ENCODE measurements at places on chromosomes 12 and 14.
A peak's percentile ranks its signal among the peaks of the same experiment; 100 is the strongest.

DNA sequence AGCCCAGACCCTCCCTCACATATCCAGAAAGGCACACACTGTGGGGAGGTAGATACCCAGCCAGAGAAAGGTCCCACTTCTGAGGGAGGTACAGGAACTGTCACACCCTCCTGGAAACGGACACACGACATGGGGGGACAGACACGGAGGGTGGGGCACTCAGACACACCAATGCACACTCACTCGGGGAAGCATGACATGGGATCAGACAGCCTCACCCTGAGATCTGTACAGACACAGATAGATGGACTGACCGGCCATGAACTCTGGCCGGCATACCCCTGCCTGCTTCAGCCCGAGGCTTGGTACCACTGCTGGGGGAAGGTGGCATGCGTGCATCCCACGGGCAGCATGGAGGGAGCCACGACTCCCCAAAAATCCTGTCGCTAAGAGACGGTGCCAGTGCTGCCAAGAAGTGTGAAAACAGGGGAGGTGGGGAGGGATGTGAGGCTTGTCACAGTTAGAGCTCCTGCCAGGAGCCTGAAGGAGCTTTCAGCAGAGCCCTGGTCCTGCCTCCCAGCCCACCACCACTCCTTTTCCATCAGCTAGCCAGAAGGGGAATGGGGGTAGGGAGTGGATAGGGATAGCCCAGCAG, 571 bp downstream of the CPNE6 start:
- DNase-seq, result no peak

DNA sequence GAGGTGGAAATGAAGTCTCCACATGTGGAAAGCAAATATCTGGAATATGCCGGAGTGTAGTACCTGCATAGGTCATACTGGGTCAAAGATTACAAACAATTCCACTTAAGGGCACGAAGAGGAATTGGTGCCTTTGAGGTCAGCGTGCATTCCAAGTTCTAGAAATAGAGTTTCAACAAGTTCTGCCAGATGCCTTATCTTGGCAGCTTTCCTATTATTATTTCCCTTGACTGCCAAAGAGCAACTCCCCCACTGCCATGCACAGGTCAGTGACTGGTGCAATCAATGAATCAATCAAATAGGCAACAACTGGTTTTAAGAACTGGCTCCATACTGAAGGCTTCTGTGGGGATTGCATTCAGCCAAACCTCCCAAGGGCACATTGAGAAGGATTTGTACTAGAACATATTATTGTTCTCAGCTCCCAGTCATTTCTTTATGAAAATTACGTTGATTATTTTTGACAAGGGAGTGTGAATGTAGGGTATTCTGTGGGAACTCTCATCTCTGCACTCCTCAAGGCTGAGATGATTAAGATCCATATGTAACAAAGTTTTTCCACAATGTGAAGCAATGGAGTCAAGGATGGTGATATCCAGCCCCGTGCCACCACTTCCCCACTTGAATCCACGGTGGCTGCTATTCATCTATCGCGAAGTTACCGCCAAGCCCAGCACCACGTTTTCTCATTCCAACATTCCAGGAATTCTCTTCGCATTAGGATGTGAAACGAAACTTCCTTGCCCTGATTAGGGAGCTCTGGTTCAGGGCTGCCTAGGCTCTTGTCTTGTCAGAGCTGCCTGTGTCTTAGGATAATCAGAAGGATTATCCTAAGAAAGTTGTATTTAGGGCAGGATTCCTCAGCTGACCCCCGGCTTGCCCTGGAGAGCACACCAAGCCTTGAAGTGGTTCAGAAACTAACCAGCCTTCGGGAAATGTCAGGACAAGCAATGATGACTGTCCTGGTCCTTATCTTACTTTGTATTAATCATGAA, 115.1 kb upstream of the PCED1B start:
- DNase-seq, result peak; percentile 89

DNA sequence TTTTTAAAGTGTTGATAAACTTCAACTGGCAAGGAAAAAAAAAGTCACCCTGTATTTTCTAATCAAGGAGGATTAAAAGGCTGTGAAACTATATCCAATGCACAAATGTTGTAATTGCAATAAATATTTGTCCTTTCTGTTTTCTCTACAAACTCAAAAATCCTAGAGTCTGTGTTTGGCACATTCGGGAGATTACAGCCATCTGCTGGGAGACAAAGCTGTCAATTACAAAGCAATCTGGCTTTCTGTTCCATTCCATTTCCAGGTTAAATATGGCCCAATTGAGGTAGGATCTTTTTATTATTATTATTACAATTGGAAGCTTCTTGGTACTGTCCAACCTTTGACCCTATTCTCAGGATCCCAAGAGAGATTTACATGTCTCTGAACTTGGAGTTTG, 295.9 kb downstream of the DIO2 start:
- no peak for DNase-seq

DNA sequence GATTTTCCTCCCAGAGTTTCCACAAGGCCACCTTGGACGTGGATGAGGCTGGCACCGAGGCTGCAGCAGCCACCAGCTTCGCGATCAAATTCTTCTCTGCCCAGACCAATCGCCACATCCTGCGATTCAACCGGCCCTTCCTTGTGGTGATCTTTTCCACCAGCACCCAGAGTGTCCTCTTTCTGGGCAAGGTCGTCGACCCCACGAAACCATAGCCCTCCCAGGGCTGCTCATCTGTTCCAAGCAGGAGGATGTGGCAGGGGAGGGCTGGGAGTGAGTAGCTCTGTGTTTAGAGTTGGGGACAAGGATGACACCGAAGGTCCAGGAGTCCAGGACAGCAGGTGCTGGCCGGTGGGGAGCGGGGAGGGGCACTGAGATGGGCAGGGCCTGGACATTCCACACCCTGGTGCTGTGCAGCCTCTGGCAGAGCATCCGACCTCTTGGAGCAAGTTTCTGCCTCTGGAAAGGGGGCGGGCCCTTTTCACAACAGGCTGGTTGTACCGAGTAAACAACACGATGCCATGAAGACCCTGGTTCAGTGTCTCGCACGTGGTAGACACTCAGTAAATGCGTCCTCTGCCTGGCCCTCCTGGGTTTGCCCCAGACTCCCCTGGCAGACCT, 8.2 kb downstream of the SERPINA4 start:
- no peak for DNase-seq

DNA sequence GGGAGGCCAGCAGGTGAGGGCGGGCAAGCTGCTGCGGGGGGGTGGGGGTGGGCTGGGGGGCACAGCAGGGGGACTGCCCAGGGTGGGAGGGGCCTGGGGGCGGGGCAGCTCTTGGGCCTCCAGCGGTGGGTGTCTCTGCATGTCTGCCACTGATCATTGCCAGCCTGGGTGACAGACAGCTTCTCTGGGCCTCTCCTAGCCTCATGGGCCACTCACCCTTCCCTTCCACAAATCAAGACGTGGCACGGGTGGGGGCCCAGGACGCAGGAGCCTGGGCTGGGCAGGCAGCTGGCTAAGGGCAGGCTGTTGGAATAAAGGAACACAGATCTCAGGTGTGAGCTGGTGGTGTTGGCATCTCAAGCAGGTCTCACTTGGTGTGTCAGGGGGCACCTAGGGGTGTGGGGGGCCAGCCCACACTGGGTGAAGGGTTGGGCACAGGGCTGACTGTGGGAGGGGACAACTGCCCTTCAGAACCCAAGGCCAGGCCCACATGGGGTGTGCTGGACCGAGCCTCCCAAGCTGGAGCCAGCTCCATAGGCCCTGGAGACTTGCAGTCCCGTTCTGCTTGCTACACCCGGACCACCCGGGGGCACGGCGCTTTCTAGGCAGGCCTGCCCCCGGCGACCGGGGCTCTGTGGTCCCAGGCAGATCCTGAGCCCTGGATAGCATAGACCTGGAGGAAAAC, 3.0 kb downstream of the TEDC1 start:
- no peak for DNase-seq

DNA sequence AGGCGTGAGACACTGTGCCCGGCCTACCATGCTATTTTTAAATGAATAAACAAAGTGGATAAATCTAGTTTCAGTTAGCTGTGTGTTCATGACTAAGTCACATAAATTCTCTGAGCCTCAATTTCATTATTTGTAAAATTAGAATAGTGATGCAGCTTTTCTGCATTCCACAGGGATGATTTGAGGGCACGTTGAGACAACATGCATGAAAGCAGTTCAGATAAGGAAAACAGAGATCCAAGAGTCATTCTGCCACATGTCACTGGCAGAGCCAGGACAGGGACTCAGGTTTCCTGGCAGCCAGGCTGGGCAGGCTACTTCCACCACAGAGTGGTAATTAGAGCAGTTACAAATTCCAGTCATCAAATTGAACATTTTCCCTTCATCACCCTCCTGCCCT, 2.9 kb upstream of the PPP4R4 start:
- peak; percentile 74 for DNase-seq

DNA sequence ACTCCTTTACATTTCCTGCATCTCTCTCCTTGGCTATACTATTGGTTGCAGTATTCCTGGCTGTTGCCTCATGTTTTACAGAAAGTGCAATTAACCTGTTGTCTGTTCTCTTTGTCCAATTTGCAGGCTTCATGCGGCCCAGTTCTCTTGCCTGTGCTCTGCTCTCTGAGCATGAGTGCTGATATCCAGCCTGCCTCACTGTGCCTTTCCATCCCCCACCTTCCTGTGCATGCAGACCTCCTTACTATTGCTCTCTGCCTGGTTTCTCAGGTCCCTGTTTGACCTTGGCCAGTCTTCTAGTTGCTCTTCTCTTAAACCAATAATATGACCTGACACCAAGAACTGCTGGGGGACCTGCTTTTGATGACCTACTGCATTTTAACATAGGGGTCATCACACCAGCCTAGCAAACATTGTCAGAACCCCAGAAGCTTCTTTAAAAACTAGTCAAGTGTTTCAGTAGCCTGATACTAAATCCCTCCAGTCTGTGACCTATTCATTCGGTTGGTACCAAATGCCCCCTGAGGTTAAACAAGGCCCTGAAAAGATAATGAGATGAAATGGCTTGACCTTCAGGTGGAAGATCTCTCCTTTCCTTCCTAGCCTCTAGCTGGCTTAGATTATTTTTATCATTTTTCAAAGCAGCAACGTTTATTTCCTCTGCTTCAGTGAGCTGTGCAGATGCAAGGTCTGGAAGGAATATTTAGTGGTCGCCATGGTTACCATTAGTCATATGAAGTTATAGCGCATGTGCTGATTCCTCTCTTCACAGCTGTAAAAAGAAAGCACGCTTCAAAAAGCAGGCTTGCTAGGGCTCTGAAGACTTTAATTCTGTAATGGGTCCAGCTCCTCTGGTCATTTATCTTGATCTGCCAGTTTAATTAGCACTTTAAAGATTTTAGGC, 216.5 kb downstream of the PHLDA1 start:
- peak; percentile 92 for DNase-seq

- DNase-seq, result no peak
These were observed 51.2 kb downstream of the PPFIBP1 start for GRCh38 chr12:27575090-27575761.

DNA sequence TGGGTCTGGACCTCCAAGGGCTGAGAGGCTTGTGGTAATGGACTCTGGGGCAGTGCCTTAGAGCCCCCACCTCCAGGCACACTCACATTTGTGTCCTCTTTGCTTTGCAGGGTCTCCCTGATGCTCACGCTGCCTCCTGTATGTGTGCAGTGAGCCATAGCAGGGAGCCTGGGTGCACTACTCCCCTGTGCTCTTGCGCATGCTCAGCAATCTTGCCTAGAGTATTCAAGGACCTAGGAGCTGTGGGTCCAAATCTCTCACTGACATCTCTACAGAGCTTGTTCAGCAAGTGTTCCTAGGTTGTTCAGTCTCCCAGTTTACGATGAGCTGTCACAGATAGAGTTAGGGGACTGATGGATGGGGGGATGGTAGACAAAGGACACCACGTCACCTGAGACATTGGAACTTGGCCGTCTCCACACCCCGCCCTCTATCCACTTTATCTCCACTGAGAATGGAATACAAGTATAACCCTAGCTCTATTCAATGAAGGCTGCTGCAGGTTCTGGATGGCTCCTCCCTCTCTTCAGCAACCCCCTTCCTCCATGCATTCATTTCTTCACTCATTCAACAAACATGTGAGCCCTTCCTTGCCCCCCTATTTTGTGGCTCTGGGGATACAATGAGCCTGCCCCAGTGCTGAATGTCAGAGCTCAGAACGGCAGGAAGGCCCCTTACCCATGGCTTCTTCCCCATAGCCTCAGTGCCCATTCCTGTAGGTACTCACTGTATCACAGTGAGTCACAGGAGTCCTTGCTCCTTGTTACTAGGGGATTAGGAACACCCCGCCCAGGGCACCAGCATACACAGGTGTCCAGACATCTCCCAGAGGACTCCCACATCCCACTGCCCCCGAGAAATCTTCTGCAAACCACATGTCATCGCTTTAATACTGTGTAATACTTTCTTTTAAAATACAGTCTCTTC, 31.2 kb downstream of the FIGNL2 start:
- DNase-seq, result no peak

- DNase-seq, result peak; percentile 34
These were observed 17.4 kb downstream of the FOXN4 start for GRCh38 chr12:109291521-109292341.

DNA sequence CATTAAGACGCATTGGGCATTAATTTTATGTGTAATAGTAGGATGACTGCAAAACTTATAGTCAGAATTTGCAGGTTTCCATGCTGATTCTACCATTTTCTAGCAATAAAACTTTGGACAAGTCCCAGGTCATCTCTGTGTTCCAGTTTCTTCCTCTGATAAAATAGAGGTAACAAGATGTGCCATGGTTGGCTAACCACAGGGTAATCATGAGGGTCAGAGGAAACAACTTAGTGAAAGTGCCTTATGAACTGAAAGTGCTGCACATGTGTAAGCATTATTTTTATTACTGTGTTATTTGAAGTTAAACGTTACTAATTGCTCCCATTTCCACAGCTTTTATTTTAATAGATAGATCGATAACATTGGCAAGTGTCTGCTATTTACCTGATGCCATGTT, 21.1 kb downstream of the SMCO2 start:
- DNase-seq, result no peak

DNA sequence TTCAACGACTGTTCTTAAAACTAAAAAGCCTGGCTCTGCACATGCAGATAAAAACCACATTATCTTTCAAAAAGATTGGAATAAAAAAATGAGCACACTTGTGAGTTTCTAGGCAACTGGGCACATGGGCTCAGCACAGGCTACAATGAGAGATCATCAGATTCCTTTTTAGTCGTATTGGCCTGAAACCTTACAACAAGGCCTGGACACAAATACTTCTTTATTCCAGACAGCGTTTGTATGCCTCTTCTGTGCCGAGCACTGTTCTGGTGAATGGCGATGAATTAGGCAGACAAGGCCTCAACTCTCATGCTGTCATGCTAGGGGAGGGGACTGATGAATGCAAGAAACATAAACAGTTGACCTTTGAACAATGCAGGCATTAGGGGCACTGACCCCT, 463.0 kb downstream of the AACS start:
- DNase-seq, result no peak

GRCh38 chr12:124369055-124369826, 74.3 kb downstream of the RFLNA start:
- peak; percentile 35 for DNase-seq

GRCh38 chr12:50397117-50397650, 775 bp upstream of the FAM186A start:
- no peak for DNase-seq

- DNase-seq, result peak; percentile 98
These were observed 37.3 kb downstream of the PPP1R12A start for GRCh38 chr12:79897617-79898016.

GRCh38 chr14:55514819-55515490, 65.1 kb upstream of the KTN1 start:
- DNase-seq, result peak; percentile 49

Measured in fibroblast of skin of back (primary cell).